ENCODE measurements at places on chromosomes 6 and 20.

GRCh38 chr6:96789871-96790270 is 47.4 kb downstream of the GPR63 start:
- no peak for DNase-seq

GRCh38 chr6:139117734-139118133 is 17.1 kb upstream of the HECA start:
- DNase-seq: no peak

DNA sequence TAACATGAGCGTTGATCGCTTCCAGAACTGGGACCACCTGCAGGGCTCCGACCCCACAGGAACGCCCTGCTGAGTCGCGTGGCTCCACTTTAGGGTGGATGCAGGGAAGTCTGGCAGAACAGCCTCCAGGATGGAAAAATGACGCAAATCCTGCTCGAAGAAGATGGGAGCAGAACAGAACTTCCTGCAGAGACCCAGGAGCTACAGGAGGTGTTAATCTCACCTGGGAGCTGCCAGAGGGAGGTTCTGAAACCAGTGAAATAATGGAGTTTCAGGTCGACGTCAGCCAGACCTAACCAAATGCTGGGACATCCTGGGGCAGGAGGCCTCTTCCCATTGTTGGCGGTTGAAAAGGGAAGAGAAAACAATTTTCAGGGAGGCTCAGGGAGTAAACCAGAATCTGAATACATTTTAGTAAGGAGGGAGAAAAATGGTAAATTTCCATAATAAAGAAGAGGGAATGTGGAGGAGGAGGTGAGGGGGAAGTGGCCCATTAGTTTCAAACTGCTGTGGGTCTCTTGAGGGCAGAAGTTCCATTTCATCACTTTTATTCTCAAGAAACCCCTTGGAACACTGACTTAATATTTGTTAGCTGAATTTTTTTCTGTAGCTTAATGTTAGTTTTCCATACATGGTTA is 558.4 kb upstream of the CDH4 start:
- DNase-seq: no peak

DNA sequence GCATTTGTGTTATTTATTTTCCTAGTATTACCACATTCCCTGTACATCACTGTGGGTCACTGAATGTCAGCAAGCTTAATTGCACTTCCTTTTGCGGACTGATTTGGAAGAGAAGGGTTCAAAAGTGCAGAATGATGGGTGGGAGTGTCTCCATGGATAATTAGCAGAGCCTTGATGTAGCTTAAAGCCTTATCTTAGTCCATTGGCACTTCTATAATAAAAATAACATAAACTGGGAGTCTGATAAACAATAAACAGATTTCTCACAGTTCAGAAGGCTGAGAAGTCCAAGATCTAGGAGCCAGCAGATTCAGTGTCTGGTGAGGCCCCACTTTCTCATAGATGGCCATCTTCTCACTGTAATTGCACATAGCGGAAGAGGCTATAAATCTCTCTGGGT is 501.1 kb upstream of the POU3F2 start:
- no peak for DNase-seq

DNA sequence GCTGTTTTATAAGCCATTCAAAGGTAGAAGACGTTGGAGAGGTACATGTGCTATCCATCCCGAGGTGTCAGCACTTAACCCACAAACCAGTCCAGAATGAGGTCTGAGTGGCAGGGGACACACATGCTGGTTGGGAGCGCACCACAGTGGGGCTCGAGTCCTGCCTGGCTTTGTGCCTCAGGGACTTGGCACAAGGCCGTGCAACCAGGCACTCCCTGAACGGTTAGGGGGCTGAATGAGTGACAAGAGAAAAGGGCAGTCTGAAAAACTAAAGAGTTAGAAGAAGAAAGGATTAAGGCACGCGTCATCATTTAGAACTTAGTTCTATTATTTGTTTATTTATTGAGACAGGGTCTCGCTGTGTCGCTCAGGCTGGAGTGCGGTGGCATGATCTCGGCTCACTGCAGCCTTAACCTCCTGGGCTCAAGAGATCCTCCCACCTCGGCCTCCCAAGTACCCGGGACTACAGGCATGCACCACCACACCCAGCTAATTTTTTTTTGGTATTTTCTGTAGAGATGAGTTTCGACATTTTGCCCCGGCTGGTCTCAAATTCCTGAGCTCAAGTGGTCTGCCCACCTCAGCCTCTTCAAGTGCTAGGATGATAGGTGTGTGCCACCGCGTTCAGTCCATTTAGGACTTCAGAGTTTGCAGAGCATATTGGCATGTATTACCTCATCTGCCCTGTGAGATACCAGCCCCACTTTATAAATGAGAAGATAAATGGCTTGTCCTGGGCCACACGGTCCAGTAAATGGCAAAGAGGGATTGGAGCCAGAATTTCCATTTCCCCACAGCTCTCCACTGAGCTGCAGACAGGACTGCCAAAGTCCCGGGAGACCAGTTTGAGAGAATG is 47.4 kb upstream of the IRF4 start:
- DNase-seq: no peak

- DNase-seq: no peak
These were observed 549.8 kb downstream of the PRKN start for GRCh38 chr6:162177746-162178145.

DNA sequence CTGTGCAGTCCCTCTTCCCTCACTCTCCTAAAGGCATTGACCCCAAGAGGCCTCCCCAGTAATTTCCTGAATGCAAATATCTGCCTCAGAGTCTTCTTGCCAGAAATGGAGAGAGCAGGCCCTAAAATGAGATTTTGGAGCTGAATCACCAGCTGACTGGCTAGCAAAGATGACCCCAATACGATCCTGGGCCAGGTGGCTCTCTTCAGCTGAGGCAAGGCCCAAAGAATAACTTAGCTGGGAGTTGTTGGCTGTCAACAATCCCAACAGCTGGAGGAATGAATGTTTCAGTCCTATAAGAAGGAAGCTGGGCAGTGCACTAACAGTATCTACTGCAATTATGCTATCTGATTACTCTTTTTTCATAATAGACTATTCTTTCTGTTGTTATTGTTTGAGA is 37.2 kb upstream of the VGLL2 start:
- DNase-seq: no peak

GRCh38 chr20:51463560-51463959 is 79.0 kb downstream of the NFATC2 start:
- DNase-seq: no peak

GRCh38 chr6:111773501-111774345 is 99.5 kb downstream of the FYN start:
- no peak for DNase-seq

GRCh38 chr6:121032268-121033006 is 301.8 kb downstream of the TBC1D32 start:
- no peak for DNase-seq

- no peak for DNase-seq
These were observed 170.0 kb downstream of the VEGFA start for GRCh38 chr6:43940071-43940392.

DNA sequence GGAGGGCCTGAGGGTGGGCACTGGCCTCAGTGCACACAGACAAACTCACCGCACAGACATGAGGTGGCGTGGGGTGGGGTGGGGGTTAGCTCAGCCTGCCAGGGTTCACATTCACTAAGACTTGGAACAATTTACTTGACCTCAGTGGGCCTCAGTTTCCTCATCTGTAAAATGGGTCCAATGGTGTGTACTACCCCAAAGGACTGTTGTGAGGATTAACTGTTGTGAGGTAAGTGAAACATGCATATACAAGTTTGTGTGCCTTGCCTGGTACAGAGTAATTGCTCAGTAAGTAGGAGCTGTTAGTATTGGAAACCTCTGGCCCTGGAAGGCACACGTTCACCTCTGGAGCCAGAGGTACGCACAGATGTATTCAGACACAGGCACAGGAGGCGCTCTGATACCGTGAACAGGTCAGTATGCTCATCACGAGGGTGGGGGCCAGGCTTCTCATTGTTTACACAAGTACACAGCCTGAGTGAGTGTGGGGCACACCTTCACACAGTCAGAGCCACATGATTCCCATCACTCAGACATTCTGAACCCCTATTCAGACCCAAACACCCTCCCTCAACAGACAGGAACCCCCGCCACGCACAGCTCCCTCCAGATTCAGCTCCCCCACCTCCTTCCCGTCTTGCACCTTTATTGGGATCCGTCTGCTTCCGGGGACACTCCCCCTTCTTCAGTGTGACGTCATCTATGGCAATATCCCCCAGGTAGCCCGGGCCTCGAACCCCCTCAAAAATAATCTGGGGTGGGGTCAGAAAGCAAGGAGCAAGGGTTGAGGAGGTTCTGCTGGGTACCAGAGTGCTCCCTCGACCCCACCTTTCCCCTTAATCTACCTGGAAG is 59.9 kb downstream of the MDGA1 start:
- no peak for DNase-seq

GRCh38 chr20:21126581-21126870 is 644 bp downstream of the KIZ start:
- no peak for DNase-seq

- DNase-seq: no peak
These were observed 41.9 kb downstream of the COX4I2 start for GRCh38 chr20:31679357-31680285.

- DNase-seq: no peak
These were observed 12.1 kb downstream of the PHACTR2 start for GRCh38 chr6:143689852-143690251.

- DNase-seq: no peak
These were observed 26.1 kb downstream of the SCP2D1 start for GRCh38 chr20:18839507-18840247.

DNA sequence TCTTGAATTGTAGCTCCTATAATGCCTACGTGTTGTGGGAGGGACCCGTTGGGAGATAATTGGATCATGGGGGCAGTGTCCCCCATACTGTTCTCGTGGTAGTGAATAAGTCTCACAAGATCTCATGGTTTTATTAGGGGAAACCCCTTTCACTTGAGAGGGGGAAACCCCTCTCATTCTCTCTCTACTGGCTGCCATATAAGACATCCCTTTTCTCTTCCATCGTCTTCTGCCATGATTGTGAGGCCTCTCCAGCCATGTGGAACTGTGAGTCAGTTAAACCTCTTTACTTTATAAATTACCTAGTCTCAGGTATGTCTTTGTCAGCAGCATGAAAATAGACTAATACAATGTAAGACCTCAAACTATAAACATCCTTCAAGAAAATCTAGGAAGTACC is 23.1 kb downstream of the PAQR8 start:
- no peak for DNase-seq

GRCh38 chr6:35786810-35787209 is 6.0 kb downstream of the CLPSL1 start:
- no peak for DNase-seq

DNA sequence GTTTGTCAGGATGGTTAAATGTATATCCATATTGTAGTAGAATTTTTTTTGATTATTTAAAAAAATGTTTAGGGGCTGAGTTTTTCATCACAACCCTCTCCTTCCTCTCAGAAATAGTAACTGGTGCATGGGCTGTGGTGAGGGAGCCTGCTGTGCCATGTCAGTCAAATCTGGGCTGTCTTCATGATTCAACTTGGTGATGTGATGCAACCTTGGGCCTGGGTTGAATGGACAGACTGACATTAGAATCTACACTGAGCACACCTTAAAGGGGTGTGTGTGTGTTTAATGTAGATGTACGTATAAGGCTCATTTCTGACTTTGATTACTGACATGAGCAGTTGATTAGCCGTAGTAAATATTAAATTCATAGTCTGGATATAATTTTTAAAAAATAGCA is 3.7 kb downstream of the TJAP1 start:
- DNase-seq: no peak

- DNase-seq: no peak
These were observed 41.9 kb upstream of the CALHM6 start for GRCh38 chr6:116419069-116419786.

DNA sequence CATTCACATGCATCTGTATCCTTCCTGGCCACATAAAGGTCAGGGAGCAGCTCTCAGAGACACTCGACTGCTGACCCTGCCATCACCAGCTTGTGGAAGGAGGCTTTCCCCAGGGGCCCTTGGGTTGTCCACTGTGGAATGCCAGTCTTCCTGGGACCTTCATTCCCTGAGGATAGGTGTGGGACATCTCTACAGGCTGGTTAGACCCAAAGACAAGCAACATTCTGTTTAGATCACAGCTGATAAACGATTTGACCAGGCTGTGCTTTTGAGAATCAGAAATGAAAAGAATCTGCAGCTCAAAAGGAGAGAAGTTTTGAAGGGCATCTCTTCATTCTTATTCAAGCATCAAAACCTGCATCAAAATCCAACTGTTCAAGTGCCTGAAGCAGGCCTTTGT is 18.2 kb upstream of the SH3BGRL2 start:
- no peak for DNase-seq

- no peak for DNase-seq
These were observed 73.2 kb upstream of the JAG1 start for GRCh38 chr20:10747019-10747418.

- DNase-seq: no peak
These were observed 98.5 kb downstream of the INSM1 start for GRCh38 chr20:20466341-20466879.

DNA sequence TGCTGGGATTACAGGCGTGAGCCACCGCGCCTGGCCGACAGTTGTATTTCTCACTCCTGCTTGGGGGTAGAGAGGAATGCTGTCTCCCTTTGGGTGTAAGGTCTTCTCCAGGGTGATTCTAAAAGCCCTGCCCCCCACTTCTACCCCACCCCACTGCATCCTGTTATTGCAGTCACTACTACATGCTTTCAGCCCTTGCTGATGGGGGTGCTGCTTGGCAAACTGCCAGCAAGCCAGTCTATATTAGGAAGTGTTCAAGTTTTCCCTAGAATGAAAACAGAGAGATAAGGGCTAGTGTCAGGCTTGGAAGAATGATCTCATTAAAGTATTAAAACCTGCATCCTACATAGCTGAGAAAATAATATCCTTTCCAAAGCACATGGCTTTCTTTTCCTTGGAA is 31.3 kb downstream of the TTI1 start:
- no peak for DNase-seq

GRCh38 chr6:121236984-121237383 is 97.3 kb downstream of the TBC1D32 start:
- DNase-seq: no peak

DNA sequence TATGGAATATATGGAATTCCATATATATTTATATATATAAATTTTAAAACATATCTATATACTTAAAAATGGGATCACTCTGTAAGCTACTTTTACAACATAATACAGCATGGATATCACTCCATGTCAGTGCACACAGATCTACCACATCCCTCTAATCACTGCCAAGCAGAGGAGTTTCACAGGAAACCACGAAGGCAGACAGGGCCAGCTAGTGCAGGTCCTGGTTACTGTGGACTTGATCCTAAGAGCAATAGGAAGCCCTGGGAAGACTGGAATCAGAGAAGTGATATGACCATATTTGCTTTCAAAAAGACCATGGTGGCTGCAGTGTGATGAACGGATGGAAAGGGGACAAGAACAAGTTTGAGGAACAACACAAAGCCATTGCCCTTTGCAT is 40.0 kb upstream of the NRN1 start:
- no peak for DNase-seq

GRCh38 chr6:40597301-40597700 is 10.1 kb upstream of the LRFN2 start:
- DNase-seq: no peak

- DNase-seq: peak; percentile 50
These were observed 32.7 kb upstream of the MAP7 start for GRCh38 chr6:136582711-136583471.

GRCh38 chr6:85449388-85449817 is 480 bp upstream of the NT5E start:
- DNase-seq: peak; percentile 28

GRCh38 chr6:81741689-81742088 is 10.8 kb downstream of the TENT5A start:
- DNase-seq: no peak

- DNase-seq: no peak
These were observed 42.8 kb downstream of the PTPN1 start for GRCh38 chr20:50552979-50553378.
